ENCODE measurements at places on chromosomes 1 and 21. TPM values are rescaled to one million over a fixed set of nuclear protein-coding genes. Genes with fewer than 3 reads are reported as not detected.

The ITLN2 gene
- polyA plus RNA-seq: 0.37 TPM

The KLF17 gene
- not detected for polyA plus RNA-seq

The HSD3B1 gene
- polyA plus RNA-seq: not detected

The LENEP gene
- polyA plus RNA-seq: not detected

The UMODL1 gene
- polyA plus RNA-seq: not detected

The RNPEP gene
- 29.6 TPM for polyA plus RNA-seq

The GBP1 gene
- polyA plus RNA-seq: 20.6 TPM

Data from adipose tissue (tissue), 3 donors.